ENCODE measurements at places on chromosomes 2 and 18.

DNA sequence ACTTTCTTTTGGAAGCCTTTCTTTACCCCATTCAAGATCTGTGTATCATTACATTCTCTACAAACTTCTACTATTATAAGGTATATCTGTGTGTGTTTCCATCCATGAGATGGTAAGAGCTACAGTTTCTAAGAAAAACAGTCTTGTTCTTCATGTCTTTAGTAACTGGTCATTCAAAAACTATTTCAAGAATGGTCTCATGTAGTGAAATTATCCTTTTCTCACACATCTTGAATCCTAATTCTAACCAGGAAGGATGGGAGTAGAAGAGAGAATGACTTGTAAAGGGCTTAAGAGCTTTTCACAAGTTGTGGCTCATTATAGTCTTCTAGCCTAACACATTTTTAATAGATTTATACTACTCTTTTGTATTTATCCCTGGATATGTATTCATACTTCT, 47.3 kb downstream of the ROCK1 start:
- H3K36me3 ChIP-seq: no peaks in the 10 kb centered on the region
- peaks cover 6% of the 10 kb centered on the region for H3K4me1 ChIP-seq
- H3K27me3 ChIP-seq: no peaks in the 10 kb centered on the region
- H3K4me3 ChIP-seq: no peak overlapping the region
- H3K27ac ChIP-seq: no peak overlapping the region

GRCh38 chr2:95359031-95359430, 43.5 kb upstream of the FAHD2A start:
- H3K4me1 ChIP-seq: no peaks in the 10 kb centered on the region
- H3K4me3 ChIP-seq: no peak overlapping the region
- no peaks in the 10 kb centered on the region for H3K27me3 ChIP-seq
- no peak for DNase-seq
- no peak overlapping the region for H3K27ac ChIP-seq

- no peaks in the 10 kb centered on the region for H3K27me3 ChIP-seq
- DNase-seq: no peak
- no peaks in the 10 kb centered on the region for H3K36me3 ChIP-seq
Measured at GRCh38 chr2:144570566-144570965, 50.6 kb upstream of the ZEB2 start.

DNA sequence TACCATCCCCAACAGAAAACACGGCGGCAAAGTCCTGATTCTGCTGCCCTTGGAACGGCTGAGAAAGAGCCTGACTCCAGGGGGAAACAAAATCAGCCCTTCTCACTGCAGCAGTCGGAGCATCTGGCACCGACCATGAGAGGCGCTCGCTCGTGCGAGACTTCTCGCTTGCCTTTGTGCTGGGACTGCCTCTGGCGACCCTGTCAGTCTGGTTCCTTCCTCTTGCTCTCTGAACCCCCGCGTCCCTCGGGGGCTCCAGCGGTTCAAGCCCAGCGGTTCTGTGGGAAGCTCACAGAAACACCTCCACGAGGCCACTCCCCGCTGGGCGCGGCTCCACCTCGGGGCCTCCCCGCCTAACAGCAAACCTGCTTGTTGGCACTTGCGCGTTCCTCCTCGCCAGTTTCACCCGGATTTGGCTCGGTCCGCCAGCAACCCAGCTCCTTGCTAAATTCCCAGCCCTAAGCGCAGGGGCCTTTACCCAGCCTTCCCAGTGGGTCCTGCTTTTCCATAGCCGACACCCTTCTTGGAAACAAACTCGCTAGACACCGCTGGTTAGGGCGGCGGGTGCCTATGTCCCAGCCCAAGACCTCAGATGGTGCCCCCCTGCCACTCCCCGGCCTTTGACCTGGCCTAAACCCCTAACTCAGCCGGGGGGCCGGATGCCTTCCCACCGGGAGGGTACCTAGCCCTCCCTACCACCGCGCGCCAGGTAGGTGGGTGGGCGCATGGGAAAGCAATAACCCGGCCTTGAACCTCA, 2.2 kb downstream of the RND3 start:
- no peaks in the 10 kb centered on the region for H3K4me1 ChIP-seq
- peak overlapping the region; percentile 83 for H3K4me3 ChIP-seq
- peak; percentile 45 for DNase-seq
- H3K27me3 ChIP-seq: no peaks in the 10 kb centered on the region
- peak overlapping the region; percentile 95 for H3K27ac ChIP-seq

- no peaks in the 10 kb centered on the region for H3K27me3 ChIP-seq
- DNase-seq: no peak
- no peak overlapping the region for H3K4me3 ChIP-seq
- H3K27ac ChIP-seq: no peak overlapping the region
Measured at GRCh38 chr2:237298151-237299118, 115.5 kb downstream of the COL6A3 start.

DNA sequence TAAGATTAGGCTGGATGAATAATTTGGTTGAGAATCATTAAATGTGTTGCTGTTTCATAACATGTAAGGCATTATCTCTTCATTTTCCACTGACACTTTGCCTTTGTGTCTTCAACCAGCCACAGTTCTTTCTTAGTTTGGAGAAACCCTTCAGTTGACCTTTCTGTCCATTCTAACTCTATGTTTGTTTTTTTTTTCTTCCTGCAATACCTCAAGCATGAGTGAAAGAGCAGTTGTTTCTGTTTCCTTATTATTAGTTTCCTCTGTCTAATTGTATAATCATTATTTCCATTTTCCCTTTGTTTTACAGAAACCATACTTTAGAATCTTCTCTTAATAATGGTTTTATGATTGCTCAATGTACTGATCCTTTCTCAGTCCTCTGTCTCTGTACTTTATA, 25.6 kb downstream of the HADHB start:
- H3K27me3 ChIP-seq: no peaks in the 10 kb centered on the region
- no peak overlapping the region for H3K4me3 ChIP-seq

DNA sequence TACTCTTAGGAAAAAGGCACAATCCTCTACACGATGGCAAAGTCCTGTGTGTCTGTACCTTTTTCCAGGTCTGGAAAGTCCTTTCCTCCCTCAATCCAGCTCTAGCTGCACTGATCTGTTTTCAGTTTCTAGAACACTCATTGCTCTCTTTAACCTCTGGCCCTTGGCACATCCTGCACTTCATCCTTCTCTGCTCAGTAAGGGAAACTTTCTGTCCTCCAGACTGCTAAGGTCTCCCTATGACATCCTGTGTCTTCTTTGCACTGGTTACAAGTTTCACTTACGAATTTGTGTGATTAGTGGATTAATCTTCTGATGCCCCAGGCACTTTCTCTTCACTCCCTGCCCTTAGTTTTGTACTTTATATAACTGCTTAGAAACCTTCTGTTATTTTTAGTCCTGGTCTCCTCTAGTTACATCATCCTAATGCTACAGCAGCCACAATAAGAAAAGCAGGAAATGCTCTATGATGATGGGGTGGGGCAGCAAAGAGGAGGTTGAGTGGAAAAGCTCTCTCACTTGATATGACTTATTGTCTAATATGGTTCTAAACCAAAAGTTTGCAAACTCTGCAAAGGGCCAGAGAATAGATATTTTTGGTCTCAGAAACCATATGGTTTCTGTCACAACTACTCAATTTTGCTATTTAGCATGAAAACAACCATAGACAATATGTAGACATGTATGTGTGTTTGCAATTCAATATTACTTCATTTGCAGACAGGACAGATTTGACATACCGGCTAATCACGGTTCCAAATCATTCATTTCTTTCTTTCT, 568.2 kb downstream of the THSD7B start:
- no peak overlapping the region for H3K4me3 ChIP-seq
- H3K36me3 ChIP-seq: no peaks in the 10 kb centered on the region
- no peak for DNase-seq
- H3K27ac ChIP-seq: no peak overlapping the region
- no peaks in the 10 kb centered on the region for H3K4me1 ChIP-seq

DNA sequence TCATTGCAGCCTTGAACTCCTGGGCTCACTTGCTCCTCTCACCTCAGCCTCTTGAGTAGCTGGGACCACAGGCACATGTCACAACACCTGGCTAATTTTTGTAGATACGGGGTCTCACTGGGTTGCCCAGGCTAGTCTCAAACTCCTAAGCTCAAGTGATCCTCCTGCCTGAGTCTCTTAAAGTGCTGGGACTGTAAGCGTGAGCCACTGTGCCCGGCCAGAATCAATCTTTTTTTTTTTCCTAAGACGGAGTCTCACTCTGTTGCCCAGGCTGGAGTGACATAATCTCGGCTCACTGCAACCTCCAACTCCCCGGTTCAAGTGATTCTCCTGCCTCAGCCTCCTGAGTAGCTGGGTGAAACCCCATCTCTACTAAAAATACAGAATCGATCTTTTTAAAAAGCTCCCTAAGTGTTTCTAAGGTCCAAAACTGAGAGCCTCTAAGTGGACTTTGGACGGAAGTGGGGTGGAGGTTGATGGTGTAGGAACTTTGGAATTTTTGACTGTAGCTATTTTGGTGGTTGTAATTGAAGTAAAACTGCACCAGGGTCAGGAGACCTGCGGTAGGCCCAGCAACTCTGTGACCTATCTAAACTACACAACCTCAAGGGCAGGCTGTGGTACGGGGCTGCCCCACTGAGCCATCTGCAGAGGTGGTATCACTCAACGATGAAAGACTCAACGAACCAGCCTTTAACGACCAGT, 82.9 kb downstream of the POLR1A start:
- H3K27ac ChIP-seq: no peak overlapping the region
- H3K4me3 ChIP-seq: no peak overlapping the region
- peaks cover 10% of the 10 kb centered on the region for H3K4me1 ChIP-seq
- no peak for DNase-seq
- H3K27me3 ChIP-seq: no peaks in the 10 kb centered on the region
- H3K36me3 ChIP-seq: no peaks in the 10 kb centered on the region

DNA sequence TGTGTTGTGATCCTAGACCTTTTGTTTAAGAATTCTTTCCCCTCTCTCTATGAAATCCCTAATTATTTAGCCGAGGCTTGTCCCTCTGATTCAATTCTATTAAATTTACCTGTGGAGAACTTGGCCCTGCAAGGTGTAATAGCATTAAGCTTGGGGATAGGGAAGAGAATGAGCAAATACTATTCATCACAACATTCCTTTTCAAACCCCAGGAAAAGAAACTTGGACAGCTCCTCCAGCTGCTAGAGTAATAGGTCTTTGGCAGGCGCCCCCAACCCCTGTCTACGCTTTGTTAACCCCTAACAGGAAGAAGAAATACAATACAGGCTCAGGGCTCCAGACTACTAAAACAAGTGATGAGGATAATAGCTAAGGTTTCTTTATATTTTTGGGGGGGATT, 957.0 kb downstream of the CPS1 start:
- no peak overlapping the region for H3K27ac ChIP-seq
- H3K4me3 ChIP-seq: no peak overlapping the region
- no peak for DNase-seq
- no peaks in the 10 kb centered on the region for H3K27me3 ChIP-seq

DNA sequence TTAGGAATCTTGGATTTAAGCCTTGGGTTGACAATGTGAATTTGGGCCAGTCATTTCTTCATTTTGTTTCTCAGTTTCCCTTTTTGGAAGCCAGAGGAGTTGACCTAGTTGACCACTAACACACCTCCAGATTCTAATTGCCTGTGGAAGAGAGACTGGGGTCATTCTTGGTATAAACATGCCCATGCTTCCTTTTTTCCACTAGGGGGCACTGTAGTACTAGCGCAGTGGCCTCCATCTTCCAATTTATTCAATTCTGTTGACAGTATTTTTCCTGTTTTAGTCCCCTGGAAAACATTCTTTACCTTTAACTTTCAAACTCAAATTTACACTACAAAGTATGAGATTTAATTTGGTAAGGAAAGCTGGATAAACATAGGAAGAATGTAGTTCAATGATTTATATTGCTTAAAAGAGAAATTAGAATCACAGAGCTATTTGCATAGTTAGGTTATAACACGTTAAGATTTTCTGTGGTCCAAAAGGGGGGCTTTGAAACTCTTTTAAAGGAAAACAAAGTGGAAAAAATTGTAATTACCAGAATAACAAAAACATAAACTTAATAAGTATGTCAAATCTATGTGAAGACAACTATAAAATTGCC, 57.5 kb upstream of the AGPS start:
- no peaks in the 10 kb centered on the region for H3K36me3 ChIP-seq
- peaks cover 4% of the 10 kb centered on the region for H3K4me1 ChIP-seq
- DNase-seq: no peak
- H3K27ac ChIP-seq: no peak overlapping the region

DNA sequence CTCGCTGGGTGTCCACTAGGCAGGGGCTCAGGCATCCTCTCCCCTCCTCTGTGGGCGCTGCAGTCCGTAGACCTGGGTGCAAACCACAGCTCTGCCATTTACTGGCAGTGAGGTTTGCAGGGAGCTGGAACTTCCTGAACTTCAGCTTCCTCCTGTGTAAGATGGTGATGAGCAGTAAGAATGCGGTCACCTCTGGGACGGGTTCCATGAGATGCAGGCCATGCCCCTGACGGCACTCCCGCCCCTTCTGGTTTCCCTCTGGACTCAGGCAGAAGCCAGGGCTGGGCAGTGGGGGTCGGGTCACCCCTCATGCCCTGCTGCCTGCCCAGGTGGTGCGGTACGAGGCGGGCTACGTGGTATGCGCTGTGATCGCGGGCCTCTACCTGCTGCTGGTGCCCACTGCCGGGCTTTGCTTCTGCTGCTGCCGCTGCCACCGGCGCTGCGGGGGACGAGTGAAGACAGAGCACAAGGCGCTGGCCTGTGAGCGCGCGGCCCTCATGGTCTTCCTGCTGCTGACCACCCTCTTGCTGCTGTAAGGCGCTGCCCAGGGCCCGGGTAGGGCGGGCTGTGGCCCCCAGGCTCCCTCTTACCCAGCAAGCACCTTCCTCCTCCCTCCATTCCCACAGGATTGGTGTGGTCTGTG, 1.5 kb downstream of the PROM2 start:
- no peak for DNase-seq
- no peaks in the 10 kb centered on the region for H3K4me1 ChIP-seq
- no peaks in the 10 kb centered on the region for H3K27me3 ChIP-seq
- H3K36me3 ChIP-seq: no peaks in the 10 kb centered on the region
- H3K27ac ChIP-seq: no peak overlapping the region

GRCh38 chr2:70482401-70482800, 71.2 kb downstream of the TGFA start:
- no peaks in the 10 kb centered on the region for H3K4me1 ChIP-seq
- H3K27me3 ChIP-seq: no peaks in the 10 kb centered on the region
- no peak for DNase-seq
- no peak overlapping the region for H3K4me3 ChIP-seq
- H3K36me3 ChIP-seq: no peaks in the 10 kb centered on the region
- H3K27ac ChIP-seq: no peak overlapping the region

DNA sequence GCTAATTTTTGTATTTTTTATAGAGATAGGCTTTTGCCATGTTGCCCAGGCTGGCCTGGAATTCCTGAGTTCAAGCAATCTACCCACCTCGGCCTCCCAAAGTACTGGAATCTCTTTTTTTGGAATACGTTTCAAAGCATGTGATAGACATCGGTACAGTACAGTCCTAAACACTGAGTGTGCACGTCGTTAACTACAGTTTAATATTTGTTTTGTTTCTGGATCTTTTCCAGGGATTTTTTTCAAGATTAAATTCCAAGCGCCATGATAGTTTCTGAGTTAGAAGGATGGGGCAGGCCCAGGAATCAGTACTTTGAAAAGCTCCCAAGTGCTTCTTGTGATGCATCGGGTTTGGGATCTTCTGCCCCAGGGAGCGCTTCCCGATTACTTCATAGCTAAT, 33.3 kb downstream of the NEDD4L start:
- no peak overlapping the region for H3K4me3 ChIP-seq
- no peak overlapping the region for H3K27ac ChIP-seq
- H3K4me1 ChIP-seq: no peaks in the 10 kb centered on the region
- no peaks in the 10 kb centered on the region for H3K36me3 ChIP-seq

GRCh38 chr2:140918426-140918825, 1212.4 kb downstream of the LRP1B start:
- no peak overlapping the region for H3K27ac ChIP-seq
- no peaks in the 10 kb centered on the region for H3K36me3 ChIP-seq
- H3K27me3 ChIP-seq: no peaks in the 10 kb centered on the region
- DNase-seq: no peak
- H3K4me3 ChIP-seq: no peak overlapping the region
- H3K4me1 ChIP-seq: no peaks in the 10 kb centered on the region

All from tibial nerve (tissue), 4 donors.